ENCODE measurements at places on chromosomes 11 and 22. TPM values are rescaled to one million over a fixed set of nuclear protein-coding genes. Genes with fewer than 3 reads are reported as not detected.

The FJX1 gene
- 18.2 TPM for polyA plus RNA-seq

DNA sequence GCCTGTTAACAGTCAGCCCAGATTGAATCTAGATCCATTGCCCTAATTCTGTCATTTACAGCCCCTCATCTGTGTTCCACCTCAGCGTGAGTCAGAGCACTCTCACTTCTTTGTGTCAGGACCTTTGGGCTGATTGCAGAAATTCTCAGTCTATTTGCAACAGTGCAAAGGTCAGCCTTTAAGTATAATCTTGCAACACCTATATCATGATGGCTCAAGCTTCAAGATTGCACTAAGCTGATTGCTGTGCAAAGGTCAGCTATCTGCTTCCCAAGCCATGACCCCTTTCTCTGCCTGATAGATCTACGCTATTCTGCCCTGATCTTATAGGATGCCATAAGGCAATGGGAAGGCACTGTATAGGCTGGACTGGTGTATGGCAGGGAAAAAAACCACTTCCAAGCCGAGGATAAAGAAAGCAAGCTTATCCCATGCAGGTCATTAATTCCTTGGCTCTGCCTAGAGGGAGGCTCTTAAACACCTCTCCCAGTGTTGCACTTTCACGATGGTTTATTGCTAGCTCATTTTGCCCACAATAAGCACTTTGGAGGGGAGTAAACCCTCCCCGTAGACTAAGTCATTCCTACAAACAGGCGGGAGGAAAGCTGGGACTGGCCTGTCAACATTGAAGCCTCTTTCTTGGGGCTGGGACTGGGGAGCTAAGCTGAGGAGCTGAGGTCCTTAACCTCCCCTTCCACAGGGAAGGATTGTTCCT lies 100.6 kb downstream of the RRAS2 start:
- DNase-seq: no peak

The SORL1 gene
- polyA plus RNA-seq: 28.7 TPM

- DNase-seq: no peak
Measured at GRCh38 chr22:44351685-44352377, 39.1 kb upstream of the SHISAL1 start.

DNA sequence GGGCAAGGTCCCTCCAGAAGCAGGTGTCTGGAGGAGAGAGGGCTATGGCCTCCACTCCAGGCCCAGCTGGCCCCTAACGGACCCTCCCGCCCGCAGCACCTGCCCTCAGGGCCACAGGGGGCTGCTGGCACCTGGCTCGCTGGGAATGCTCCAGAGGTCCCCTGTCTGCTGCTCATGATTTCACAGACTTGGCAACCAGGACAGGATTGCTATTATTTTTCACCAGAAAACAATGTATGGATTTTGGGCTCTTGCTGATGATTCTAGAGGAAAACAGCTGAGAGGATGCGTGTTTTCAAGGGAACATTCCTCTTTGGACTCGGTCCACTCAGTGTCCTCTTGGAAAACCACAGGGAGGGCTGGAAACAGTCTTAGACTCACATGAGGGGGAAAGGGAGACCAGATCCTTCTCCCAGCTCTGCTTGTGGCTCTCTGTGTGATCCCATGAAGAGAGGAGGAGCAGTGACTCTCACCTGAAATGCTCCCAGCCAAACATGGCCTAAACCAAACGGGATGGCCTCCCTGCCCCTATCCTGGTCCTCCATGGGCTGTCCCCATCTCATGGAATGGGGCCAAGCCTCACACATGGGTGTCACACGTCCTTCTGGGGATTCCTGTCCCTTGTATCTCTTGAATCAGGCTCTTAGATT lies 15.8 kb downstream of the MYEOV start:
- no peak for DNase-seq
